ENCODE measurements at places on chromosomes 3 and 15.

GRCh38 chr3:135090020-135090717 lies 295.1 kb downstream of the EPHB1 start:
- no peaks in the 10 kb centered on the region for H3K27me3 ChIP-seq
- H3K36me3 ChIP-seq, result no peaks in the 10 kb centered on the region
- no peaks in the 10 kb centered on the region for H3K4me1 ChIP-seq
- DNase-seq, result no peak
- H3K4me3 ChIP-seq, result no peak overlapping the region

DNA sequence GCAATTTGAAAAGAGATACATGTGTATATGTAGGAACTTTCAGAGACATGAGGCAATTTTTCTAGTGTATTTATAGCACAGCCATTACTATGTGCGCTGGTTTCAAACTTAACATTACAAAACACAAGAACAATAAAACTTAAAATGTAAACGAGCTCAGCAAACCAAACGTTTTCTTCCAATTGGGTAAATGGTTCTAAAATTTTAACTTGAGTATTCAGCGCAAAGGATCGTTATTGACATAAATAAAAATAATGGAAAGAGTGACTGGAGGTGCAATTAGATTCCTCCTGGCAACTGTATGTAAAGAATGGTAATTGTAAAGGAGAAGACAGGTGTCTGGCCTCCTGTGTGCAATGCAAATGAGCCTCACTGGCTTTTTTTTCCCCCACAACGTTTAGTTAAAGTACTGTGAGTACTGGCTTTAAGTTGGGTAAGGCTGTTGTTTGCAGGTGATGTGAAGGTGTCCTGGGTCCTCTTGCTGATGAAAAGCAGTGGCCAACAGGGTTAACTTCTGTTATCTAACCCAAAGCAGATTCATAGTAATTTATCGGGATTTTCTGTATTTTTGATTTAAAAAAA lies 14.1 kb upstream of the GADL1 start:
- no peak overlapping the region for H3K4me3 ChIP-seq
- H3K36me3 ChIP-seq, result no peaks in the 10 kb centered on the region
- no peaks in the 10 kb centered on the region for H3K4me1 ChIP-seq
- H3K27ac ChIP-seq, result no peak overlapping the region

DNA sequence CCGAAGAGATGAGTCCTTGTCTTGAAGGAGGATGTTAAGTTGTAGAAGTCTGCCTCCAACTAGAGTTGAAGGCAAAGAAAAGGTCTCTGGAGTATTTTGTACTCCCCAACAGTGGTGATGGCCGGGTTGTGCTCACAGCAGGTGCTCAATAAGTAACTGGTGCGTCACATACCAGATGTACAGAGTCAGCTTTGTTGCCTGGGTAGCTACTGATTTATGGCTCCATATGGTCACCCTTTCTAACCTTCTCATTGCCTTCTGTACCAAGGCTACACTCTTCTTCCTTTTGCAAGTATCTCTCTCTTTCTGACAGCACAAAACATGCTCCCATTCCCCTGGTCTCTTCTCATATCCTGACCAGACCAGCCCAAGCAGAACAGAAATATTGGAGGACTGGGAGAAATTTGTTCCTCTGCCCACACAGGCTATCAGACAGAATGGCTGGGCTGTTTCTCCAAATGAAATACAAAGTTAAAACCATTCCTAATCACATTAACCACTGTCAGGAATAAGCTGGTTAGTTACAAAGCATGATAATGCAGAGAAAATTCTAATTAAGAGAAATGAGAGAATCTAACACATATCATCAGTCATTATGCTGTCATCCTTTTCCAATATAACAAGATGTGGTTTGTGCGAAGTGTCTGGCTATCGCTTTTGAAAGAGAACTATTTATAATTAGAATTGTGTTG lies 150.1 kb upstream of the LRRN1 start:
- no peaks in the 10 kb centered on the region for H3K4me1 ChIP-seq
- no peak overlapping the region for H3K27ac ChIP-seq
- no peak overlapping the region for H3K4me3 ChIP-seq
- no peaks in the 10 kb centered on the region for H3K36me3 ChIP-seq

GRCh38 chr15:37574985-37575384 lies 359.5 kb upstream of the TMCO5A start:
- no peaks in the 10 kb centered on the region for H3K36me3 ChIP-seq
- H3K4me3 ChIP-seq, result no peak overlapping the region
- no peaks in the 10 kb centered on the region for H3K27me3 ChIP-seq
- no peaks in the 10 kb centered on the region for H3K4me1 ChIP-seq

DNA sequence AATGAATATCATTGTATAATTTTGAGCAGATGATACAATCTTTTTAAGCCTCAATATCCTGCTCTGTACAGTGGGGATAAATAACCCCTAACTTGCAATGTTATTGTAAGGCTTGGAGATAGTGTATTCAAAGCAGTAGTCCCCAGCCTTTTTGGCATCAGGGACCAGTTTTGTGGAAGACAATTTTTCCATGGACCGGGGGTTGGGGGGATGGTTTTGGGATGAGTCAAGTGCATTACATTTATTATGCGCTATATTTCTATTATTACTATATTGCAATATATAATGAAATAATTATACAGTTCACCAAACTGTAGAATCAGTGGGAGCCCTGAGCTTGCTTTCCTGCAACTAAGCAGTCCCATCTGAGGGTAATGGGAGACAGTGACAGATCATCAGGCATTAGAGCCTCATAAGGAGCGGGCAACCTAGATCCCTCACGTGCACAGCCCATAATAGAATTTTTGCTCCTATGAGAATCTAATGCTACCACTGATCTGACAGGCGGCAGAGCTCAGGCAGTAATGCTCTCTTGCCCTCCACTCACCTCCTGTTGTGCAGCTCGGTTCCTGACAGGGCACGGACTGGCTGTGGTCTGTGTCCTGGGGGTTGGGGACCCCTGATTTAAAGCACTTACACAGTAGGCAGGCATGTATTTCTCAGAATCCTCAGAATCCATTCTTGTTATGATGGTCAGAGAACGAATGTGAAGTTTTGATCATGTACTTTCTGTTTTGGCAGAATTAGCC lies 102.2 kb downstream of the PTPRG start:
- H3K27me3 ChIP-seq, result no peaks in the 10 kb centered on the region
- no peak overlapping the region for H3K27ac ChIP-seq
- no peaks in the 10 kb centered on the region for H3K36me3 ChIP-seq
- H3K4me3 ChIP-seq, result no peak overlapping the region
- DNase-seq, result no peak

GRCh38 chr15:69093127-69093526 lies 67.3 kb upstream of the GLCE start:
- no peak overlapping the region for H3K4me3 ChIP-seq
- no peaks in the 10 kb centered on the region for H3K4me1 ChIP-seq
- DNase-seq, result no peak
- no peaks in the 10 kb centered on the region for H3K36me3 ChIP-seq
- no peaks in the 10 kb centered on the region for H3K27me3 ChIP-seq

GRCh38 chr3:19171794-19172193 lies 23.5 kb downstream of the KCNH8 start:
- no peak overlapping the region for H3K4me3 ChIP-seq
- no peaks in the 10 kb centered on the region for H3K4me1 ChIP-seq
- H3K27me3 ChIP-seq, result no peaks in the 10 kb centered on the region
- no peak overlapping the region for H3K27ac ChIP-seq

DNA sequence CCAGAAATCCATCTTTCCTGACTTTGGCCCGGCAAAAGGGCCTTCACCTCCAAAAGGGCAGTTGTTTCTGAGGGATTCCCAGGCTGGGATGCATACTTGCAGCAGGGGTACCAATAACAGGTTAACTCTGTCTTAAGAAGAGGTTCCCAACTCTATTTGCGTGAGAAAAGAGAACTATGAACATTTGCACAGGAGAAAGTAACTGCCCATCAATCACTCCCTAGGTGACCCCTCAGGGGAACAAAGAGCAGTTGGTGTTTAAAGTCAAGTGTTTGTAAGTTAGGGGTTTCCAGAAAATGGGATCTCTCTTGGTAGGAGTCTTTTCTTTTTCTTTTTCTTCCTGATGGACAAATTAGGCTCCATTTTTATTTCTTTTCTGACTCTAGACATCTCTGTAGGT lies 97.3 kb downstream of the EPHB1 start:
- no peaks in the 10 kb centered on the region for H3K27me3 ChIP-seq
- H3K4me1 ChIP-seq, result no peaks in the 10 kb centered on the region
- H3K4me3 ChIP-seq, result no peak overlapping the region
- H3K27ac ChIP-seq, result no peak overlapping the region

DNA sequence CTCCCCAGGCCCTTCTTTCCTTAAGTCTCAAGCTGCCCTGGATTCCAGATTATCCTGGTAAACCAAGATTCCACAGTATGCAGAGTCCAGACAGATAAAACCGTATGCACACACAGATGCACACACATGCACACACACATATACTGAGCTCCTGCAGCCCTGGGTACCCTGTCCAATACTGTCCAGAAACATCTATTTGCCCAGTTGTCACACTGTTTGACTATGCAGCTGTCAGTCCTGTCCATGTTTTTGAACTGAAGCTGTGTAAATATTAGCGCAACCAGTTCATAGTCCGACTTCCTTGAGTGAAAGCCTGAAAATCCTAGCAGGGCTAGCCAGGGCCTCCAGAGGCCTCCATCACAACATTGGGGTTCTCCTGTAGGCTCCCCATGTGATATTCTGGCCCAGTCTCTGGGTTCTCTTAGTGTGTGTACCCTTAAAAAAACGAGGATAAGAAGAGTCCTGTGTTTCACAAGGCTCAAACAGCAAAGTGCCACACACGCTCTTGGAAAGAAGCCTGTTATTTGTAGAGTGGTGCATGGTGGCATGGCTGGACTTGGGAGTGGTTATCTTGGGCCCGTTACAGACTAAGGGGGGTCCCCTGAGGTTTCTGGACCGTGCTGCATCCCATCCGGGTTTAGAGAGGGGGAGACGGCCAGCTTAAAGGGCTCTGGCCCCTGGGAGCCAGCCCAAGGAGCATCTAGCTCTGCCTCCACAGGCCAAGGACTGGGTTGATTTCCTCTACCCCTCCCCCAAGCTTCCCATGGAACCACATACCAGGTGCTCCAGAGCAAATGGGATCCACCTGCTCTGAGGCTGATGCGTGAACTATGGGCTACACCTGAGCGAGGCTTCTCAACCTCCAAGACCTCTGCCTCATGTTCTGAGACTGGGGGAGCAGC lies 108.3 kb downstream of the IQSEC1 start:
- H3K36me3 ChIP-seq, result no peaks in the 10 kb centered on the region
- H3K4me1 ChIP-seq, result no peaks in the 10 kb centered on the region
- no peak for DNase-seq
- no peaks in the 10 kb centered on the region for H3K27me3 ChIP-seq

GRCh38 chr15:78680431-78681075 lies 39.5 kb upstream of the CHRNB4 start:
- H3K36me3 ChIP-seq, result no peaks in the 10 kb centered on the region
- no peak overlapping the region for H3K27ac ChIP-seq
- no peaks in the 10 kb centered on the region for H3K27me3 ChIP-seq
- H3K4me1 ChIP-seq, result no peaks in the 10 kb centered on the region
- no peak for DNase-seq

DNA sequence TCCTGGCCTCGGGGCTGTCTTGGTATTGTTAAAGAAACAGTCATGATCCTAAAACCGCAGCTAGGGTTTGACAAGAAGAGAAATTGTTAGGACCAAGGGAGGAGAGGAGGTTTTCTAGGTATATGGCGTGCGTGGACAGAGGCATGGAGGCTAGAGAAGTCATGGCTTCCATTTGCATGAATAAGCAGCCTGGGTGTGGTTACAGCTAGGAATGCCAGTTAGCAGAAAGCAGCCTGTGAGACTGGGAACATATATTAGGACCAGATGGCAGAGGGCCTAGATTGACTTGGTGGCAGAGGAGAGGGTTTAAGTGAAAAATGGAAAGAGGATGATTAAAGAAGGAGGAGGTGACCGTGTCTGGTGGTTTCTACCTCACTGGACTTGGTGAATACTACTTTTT lies 573.6 kb upstream of the ARRDC4 start:
- H3K27me3 ChIP-seq, result no peaks in the 10 kb centered on the region
- no peaks in the 10 kb centered on the region for H3K4me1 ChIP-seq
- H3K27ac ChIP-seq, result no peak overlapping the region
- H3K36me3 ChIP-seq, result no peaks in the 10 kb centered on the region

GRCh38 chr3:158961911-158962310 lies 160.1 kb downstream of the MFSD1 start:
- DNase-seq, result no peak
- H3K4me1 ChIP-seq, result no peaks in the 10 kb centered on the region
- H3K27me3 ChIP-seq, result no peaks in the 10 kb centered on the region
- H3K27ac ChIP-seq, result no peak overlapping the region
- H3K4me3 ChIP-seq, result no peak overlapping the region
- no peaks in the 10 kb centered on the region for H3K36me3 ChIP-seq

DNA sequence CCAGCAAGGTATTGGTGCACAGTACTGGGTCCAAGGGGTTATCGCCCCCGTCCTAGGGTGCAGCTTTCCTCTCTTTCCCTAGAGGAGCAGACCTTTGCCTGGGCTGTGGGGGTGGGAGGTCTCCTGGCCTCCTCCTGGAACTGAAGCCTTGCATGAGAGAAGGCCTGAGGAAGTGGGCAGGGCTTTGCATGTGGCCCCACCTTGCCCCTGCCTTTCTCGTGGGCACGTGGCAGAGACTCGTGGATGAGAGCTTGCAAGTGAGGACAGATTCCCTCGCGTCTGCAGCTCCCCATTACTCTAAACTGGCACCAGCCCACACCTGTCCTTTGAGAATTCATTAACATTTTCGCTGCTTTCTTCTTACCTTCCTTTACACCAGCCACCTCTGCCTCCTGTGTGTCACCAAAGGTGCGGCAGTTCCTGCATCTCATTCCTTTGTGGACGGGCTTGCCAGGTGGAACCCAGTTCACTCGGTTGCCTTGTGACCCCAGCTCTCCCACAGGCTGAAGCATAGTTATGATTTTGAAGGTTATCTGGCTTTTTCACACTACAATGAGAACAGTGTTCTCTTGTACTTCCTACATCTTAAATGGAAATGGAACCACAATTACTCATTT lies 40.9 kb upstream of the NR2C2 start:
- no peaks in the 10 kb centered on the region for H3K36me3 ChIP-seq
- H3K27me3 ChIP-seq, result no peaks in the 10 kb centered on the region
- DNase-seq, result no peak
- no peaks in the 10 kb centered on the region for H3K4me1 ChIP-seq

DNA sequence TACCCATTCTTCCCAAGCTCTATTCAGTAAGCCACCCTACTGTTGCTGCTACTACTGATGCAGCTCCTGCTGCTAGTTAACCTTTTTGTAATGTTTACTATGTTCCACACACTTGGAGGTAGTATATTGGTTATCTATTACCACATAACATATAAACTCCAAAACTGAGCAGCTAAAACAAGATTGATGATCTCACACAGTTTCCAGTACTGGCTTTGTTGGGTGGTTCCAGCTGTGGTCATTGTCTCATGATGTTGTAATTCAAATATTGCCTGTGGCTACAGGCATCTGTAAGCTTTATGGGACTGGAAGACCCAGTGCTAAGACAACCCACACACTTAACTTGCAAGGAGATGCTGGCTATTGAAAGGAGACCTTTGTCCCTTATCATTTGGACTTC lies 556.2 kb upstream of the SUCLG2 start:
- H3K27me3 ChIP-seq, result no peaks in the 10 kb centered on the region
- no peaks in the 10 kb centered on the region for H3K4me1 ChIP-seq
- no peak overlapping the region for H3K4me3 ChIP-seq
- H3K27ac ChIP-seq, result no peak overlapping the region

DNA sequence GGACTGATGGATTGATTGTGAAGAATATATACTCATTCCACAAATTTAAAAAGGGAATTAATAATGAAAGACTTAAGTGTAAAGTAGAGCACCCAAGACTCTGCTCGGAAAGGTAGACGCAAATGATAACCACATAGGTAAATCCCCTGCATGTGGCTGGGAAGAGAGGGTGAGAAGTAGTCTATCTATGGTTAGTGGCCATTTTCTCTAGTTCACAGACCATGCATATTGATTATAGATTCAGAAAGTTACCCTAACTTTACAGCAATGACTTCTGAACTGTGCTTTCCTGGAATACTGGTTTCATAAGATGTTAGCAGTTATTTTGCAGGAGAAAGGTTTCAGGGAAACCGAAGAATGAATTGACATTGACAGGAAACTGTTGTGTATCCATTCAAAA lies 51.7 kb downstream of the CASR start:
- no peak overlapping the region for H3K4me3 ChIP-seq
- no peak for DNase-seq
- H3K36me3 ChIP-seq, result no peaks in the 10 kb centered on the region
- H3K27ac ChIP-seq, result no peak overlapping the region
